ENCODE measurements at places on chromosomes 4 and X. TPM values are rescaled to one million over a fixed set of nuclear protein-coding genes. Genes with fewer than 3 reads are reported as not detected.

DNA sequence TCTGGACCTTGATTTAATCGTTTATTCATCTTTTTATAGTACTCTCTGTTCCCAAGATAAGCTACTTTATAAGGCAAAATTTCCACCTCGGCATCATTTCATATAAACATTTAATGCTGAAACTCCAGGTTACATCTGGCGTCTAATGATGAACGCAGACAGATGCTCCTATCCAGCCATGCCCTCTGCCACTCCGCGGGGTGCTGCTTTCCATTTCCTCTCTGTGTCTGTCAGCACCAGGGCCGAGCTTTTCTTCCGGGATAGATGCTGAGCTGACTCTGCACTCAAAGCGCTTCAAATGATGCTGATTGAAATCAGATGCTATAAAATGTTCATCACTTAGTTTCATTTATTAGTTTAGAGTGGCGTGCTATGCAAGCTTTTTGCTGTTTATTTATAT is 80.5 kb upstream of the HELT start:
- DNase-seq = no peak
- no peaks in the 10 kb centered on the region for H3K27me3 ChIP-seq
- H3K4me1 ChIP-seq = no peaks in the 10 kb centered on the region
- no peak overlapping the region for H3K27ac ChIP-seq

The KLHL4 gene
- 0.25 TPM for total RNA-seq

DNA sequence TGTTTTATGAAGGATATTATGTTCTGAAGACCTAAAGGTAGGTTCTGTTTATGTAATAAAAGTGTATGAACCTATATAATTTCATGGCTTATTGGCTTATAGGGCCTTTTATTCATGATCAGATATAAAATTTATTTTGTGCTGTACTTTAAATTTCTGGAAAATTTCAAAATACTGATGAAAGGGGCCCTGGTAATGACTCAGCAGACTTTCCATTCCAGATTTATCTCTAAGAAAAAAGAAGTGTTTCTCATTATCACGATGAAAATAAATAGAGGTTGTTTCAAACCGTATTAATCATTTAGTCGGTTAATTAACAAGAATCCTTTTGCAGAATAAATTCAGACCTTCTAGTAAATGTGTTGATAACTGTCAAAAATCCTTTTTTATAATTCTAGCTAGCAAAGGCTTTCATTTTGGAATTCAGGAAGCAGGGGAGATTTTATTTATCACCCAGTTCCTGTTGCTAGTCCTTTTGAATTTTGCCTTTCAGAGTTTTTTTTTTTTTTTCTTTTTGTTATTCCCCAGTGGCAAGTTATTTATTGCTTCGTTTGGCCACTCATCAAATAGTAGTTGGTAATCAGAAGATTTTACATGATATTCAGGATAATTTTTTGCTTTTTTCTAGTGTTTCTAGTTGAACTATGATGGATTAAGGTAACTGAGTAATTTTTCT is 5.4 kb upstream of the TAPT1 start:
- peaks cover 16% of the 10 kb centered on the region for H3K4me1 ChIP-seq
- peak overlapping the region; percentile 36 for H3K4me3 ChIP-seq
- DNase-seq = no peak
- no peak overlapping the region for H3K27ac ChIP-seq
- H3K36me3 ChIP-seq = no peaks in the 10 kb centered on the region

The GPAT3 gene
- 18.9 TPM for total RNA-seq

GRCh38 chr4:23884741-23885140 is 5.1 kb downstream of the PPARGC1A start:
- H3K4me1 ChIP-seq = peaks cover 42% of the 10 kb centered on the region
- no peaks in the 10 kb centered on the region for H3K27me3 ChIP-seq
- peak overlapping the region; percentile 95 for H3K27ac ChIP-seq
- DNase-seq = no peak
- H3K36me3 ChIP-seq = no peaks in the 10 kb centered on the region

The P2RY10 gene
- not detected for total RNA-seq

- DNase-seq = no peak
- H3K36me3 ChIP-seq = no peaks in the 10 kb centered on the region
- H3K4me1 ChIP-seq = no peaks in the 10 kb centered on the region
Measured at GRCh38 chrX:153516073-153516472, 1.4 kb upstream of the ATP2B3 start.

The TTC29 gene
- not detected for total RNA-seq

DNA sequence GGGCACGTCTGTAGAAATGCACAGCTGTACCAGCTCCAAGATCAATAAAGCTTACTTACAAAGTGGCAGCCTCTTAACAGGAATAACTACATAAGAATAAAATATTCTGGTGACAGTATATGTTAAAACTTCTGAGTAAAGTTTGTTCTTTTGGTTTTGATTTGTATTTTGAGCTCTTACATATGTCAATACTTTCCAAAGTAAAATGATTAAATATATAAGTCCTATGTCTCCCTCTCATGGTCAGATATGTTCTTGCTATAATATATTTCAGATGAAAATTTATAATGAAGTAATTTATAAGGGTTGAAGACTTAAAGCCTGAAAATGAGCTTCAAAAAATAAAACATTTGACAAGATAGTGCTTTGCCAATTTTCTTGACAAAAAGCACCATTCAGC is 254.4 kb downstream of the NPFFR2 start:
- H3K4me3 ChIP-seq = no peak overlapping the region
- no peak for DNase-seq
- H3K4me1 ChIP-seq = no peaks in the 10 kb centered on the region

DNA sequence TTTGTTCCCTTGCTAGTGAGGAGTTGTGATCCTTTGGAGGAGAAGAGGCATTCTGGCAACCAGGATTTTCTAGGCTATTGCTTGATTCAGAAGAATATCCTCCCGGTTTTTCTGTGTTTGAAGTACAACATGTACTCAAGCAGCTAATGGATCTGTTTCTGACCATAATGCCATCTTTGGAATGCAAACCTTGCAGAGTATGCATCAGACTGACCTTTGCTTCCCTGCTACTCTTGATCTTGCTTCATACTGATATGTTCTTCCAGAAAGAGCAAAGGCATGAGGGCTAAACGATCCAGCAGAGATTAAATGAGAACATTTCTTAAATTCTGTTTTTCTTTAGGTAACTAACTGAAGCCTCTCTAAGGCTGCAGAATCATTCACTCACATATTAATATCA is 265.4 kb upstream of the SLC7A11 start:
- no peak overlapping the region for H3K27ac ChIP-seq
- DNase-seq = no peak
- no peak overlapping the region for H3K4me3 ChIP-seq
- no peaks in the 10 kb centered on the region for H3K4me1 ChIP-seq
- no peaks in the 10 kb centered on the region for H3K27me3 ChIP-seq

- H3K36me3 ChIP-seq = no peaks in the 10 kb centered on the region
- H3K4me1 ChIP-seq = peaks cover 11% of the 10 kb centered on the region
- H3K27ac ChIP-seq = no peak overlapping the region
- H3K27me3 ChIP-seq = no peaks in the 10 kb centered on the region
Measured at GRCh38 chr4:78940752-78941151, 1.5 kb upstream of the PAQR3 start.
